ENCODE measurements at places on chromosomes 2 and 18.

DNA sequence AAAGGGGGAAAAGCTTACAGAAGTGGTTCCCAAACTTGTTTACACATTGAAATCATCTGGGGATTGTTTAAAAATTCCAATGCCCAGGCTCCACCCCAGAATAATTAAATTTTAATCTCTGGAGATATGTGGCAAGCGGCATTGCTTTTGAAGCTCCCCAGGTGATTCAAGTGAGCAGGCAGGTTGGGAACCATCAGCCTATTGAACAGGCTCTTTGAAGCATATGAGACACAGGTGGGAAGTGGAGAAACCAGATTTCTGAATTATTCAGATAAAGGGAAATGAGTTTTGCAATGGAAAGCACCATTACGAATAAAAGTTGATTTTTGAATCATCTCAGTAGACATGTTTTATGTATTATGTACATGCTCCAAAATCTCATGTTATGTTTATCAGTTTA lies 57.6 kb upstream of the NOSTRIN start:
- no peaks in the 10 kb centered on the region for H3K4me1 ChIP-seq
- H3K27ac ChIP-seq: no peak overlapping the region
- H3K4me3 ChIP-seq: no peak overlapping the region
- no peak for DNase-seq
- H3K36me3 ChIP-seq: no peaks in the 10 kb centered on the region

DNA sequence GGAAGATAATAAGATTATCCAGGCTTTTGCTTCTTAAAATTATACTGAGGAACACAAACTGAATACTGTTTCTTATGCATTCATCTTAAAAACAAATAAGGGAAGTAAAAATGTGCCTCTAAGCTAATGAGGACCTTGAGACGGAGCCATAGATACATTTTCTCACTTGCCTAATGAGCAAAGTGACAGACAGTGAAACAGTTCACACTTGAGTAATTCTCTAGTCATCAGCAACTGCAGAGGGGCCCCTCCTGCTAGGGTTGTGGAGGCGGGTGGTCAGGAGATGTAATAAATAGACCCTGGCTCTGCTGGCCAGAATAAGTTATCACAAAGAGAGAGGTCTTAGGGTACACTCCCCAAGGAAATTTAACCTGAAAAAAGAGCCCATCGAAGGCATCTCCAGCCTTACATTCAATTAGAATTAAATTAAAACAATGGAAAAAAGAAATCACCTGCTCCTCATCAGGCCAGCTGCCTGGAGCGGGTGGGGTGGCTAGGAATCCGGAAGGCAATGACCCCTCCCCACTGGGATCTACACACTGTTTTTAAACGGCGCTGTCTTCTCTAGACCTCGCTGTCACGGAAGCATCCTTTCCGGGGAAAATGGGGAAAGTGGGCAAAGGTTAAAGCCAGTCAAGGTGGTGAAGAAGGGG lies 32.6 kb upstream of the INSIG2 start:
- DNase-seq: no peak
- peaks cover 3% of the 10 kb centered on the region for H3K4me1 ChIP-seq
- H3K27me3 ChIP-seq: no peaks in the 10 kb centered on the region

- no peak overlapping the region for H3K27ac ChIP-seq
- no peaks in the 10 kb centered on the region for H3K27me3 ChIP-seq
- no peaks in the 10 kb centered on the region for H3K36me3 ChIP-seq
These were observed 13.6 kb downstream of the FRZB start for GRCh38 chr2:182852801-182853200.

DNA sequence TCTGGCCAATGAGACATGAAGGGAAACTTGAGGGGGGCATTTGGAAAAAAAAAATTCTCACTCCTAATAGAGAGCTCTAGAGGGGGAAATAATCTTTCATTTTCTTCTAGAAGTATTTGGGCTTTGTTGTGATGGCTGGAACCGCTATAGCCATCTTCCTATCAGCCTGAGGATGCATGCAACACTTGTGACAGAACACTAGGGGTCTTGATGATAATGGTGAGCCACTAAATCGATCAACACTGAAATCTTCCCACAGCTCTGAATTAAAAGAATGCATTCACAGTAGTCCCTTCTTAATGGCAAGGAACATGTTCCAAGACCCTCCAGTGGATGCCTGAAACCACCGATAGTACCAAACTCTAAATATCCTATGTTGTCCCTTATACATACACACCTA lies 325.3 kb downstream of the LNPK start:
- H3K27ac ChIP-seq: no peak overlapping the region
- no peak overlapping the region for H3K4me3 ChIP-seq
- no peaks in the 10 kb centered on the region for H3K27me3 ChIP-seq
- no peaks in the 10 kb centered on the region for H3K36me3 ChIP-seq

DNA sequence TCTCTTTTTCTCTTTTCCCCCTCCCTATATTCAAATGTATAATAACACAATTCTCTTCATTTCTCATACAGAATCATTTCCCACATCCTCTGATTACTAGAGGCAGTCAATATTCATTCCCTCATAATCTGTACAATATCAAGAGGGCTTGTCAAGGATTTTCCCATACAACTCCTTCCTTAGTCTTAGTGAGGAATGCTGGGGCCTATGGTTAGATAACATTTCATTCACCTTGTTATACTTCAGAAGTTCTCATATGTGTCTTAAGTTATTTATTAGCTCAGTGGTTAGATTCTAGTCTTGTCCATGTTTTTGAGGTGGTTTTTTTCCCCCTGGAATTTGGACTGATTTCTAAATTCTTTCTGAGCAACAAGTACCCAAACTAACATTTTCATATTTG lies 289.5 kb downstream of the PDE11A start:
- no peaks in the 10 kb centered on the region for H3K4me1 ChIP-seq
- no peak overlapping the region for H3K27ac ChIP-seq
- no peaks in the 10 kb centered on the region for H3K27me3 ChIP-seq
- no peaks in the 10 kb centered on the region for H3K36me3 ChIP-seq

DNA sequence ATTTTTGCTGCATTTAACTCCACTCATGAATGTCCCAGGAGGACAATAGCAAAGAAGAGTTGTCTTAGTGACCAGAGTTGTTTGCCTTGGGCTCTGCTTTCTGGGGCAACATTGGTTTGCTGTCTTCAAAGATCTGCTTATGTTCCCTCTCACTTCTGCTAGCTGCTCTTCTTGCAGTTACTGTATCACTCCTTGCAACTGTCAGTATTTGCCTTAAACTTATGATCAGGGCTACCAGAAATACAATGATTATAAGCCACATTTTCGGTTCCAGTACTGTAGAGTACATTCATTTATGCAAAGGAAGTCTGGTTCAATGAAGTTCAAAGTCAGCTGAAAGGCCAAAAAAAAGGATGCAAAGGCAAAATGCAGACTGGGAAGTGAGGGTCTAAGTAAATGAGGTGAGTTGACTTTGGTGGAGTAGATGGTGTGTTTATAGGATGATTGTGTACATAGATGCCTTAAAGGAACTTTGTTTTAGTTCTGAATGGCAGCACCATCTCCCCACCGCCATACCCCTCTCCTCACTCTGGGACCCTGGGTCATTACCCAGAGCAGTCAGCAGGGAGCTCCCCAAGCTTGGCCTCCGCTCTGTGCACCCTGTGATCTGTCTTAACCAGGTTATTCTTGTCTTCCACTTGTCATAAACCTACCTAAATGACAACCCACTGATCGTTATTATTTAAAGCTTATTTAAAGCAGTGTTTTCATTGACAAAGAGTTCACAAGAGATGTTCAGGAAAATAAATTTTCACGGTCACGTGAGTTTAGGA lies 236.0 kb downstream of the DOK6 start:
- no peaks in the 10 kb centered on the region for H3K36me3 ChIP-seq
- no peak overlapping the region for H3K4me3 ChIP-seq
- H3K27ac ChIP-seq: no peak overlapping the region
- peak; percentile 40 for DNase-seq

DNA sequence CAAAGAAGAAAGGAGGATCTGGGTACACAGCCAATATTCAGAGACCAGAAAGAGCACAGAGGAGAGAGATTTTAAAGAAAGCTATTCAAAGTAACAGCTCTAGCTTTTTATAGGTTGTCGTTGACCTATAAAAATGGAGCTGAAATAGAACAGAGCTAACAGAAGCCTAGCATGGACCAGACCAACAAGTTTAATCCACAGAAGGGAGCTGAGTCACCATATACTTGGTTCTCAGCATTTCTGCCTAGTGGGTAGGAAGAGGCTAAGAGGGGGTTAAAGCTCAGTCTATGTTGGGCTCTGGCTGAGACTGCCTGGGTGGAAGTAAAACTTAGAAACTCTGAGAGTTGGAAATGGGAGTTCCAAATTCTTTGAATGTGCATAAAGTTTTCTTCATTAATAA lies 678.0 kb upstream of the CDH2 start:
- H3K36me3 ChIP-seq: no peaks in the 10 kb centered on the region
- peaks cover 17% of the 10 kb centered on the region for H3K4me1 ChIP-seq
- H3K4me3 ChIP-seq: no peak overlapping the region
- H3K27me3 ChIP-seq: no peaks in the 10 kb centered on the region
- DNase-seq: peak; percentile 33

DNA sequence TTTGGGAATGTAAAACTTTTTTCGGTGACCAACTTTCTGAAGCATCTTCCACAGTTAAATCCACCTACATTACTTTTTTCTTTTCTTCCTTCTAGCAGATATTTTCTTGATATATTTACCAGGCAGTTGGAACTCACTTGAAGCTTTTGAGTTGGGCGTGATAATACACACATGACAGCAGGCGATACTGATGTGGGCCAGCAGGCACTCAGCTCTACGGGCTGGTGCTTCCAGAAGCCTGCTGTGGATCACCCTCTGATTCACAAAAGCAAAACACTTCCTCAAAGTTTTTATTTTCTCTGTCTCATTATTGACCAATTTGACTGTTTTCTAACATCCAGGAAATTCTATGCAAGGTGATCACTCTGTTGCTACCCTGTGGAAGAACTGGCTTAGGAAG lies 22.9 kb downstream of the GRHL1 start:
- H3K4me3 ChIP-seq: no peak overlapping the region
- no peaks in the 10 kb centered on the region for H3K36me3 ChIP-seq
- H3K4me1 ChIP-seq: no peaks in the 10 kb centered on the region

- no peak overlapping the region for H3K27ac ChIP-seq
- H3K27me3 ChIP-seq: no peaks in the 10 kb centered on the region
- DNase-seq: no peak
- H3K4me1 ChIP-seq: no peaks in the 10 kb centered on the region
- no peak overlapping the region for H3K4me3 ChIP-seq
These were observed 99.6 kb upstream of the DNMT3A start for GRCh38 chr2:25441353-25441752.

- H3K4me3 ChIP-seq: no peak overlapping the region
- H3K27me3 ChIP-seq: no peaks in the 10 kb centered on the region
- peak overlapping the region; percentile 37 for H3K27ac ChIP-seq
- no peak for DNase-seq
- H3K4me1 ChIP-seq: peaks cover 31% of the 10 kb centered on the region
- H3K36me3 ChIP-seq: no peaks in the 10 kb centered on the region
These were observed 13.6 kb downstream of the HOXD3 start for GRCh38 chr2:176170602-176171305.

DNA sequence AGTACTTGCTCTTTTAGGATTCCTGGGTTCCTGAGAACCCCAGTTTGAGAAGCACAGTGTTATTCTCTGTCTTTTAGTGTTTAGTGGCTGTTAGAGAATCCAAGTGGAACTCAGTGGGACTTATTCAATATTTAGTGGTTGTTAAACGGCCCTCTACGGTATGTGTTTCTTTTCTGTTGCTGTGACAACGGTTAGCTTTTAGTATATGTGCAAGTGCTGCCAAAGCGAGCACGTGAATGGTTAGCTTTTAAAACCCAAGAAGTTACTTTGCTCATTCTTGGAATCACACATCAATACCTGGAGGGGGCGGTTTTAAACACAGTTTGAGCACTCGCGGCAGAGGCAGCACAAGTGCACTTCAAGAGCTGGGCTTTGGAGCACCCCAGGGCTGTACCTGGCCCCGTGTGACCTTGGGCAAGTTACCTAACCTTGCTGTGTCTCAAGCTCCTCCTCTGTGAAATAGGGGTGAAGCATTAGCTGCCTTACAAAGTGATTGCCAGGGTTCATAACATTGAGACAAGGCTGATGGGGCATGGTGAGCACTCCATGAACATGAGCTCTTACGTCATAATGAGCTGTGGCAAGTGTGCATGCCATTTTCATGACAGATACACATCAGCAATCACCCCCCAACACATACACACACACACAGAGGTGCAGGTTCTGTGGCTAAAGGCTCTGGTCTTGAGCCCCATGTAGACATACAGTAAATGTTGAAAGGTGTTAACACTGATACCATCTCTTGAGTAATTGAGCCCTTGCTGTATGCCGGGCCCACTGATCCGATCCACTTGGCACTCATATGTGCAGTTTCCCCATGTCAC lies 234.1 kb downstream of the ALPK2 start:
- DNase-seq: no peak
- no peak overlapping the region for H3K27ac ChIP-seq
- no peaks in the 10 kb centered on the region for H3K27me3 ChIP-seq
- no peaks in the 10 kb centered on the region for H3K4me1 ChIP-seq

DNA sequence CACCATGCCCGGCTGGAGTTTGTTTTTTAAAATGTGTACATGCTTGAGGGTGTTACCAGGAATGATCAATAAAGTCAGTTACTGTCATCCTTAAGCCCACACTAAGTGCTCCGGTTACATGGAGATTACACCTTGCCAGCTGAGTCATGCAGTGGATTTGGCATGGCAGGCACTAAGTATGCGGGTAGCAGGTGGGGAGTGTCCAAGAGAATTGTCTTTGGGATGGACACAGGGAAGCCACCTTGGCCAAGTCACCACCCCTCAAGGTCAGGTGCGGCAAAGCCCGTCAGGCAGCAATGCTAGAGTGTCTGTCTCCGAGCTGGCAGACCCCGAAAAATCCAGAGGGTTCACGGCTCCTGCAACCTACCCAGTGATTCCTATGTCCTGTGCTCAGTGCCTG lies 54.8 kb downstream of the GBX2 start:
- no peak for DNase-seq
- H3K27me3 ChIP-seq: no peaks in the 10 kb centered on the region
- no peaks in the 10 kb centered on the region for H3K36me3 ChIP-seq
- no peak overlapping the region for H3K4me3 ChIP-seq
- H3K4me1 ChIP-seq: no peaks in the 10 kb centered on the region

DNA sequence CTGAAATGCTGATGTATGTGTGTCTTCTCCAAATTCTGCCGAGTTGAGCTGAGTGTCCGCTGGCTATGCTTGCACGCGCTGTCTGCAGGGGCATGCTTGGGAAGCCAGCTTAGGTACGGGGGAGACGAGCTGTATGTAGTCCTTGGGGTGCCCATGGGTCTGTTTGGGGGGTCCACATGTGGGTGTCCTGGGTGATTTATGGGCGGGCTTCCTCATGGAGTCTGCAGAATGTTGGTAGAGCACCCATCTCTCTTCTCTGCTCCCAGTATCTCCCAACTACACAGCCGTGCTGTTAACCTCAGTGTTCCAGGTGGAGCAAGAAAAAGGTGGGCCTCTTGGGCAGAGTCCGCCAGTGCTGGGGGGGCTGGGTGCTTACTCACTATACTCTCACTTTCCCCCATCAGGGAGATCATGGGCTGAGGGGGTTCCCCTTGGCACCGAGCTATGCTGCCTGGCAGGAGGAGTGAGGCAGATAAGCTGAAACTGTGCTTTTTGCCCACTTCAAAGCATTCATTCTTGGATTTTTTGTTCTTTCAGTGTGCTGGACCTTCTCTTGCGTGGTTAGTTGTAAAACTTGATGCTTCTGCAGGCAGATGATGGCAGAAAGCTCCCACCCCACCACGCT lies 128.2 kb upstream of the ALKAL2 start:
- no peak for DNase-seq
- no peaks in the 10 kb centered on the region for H3K36me3 ChIP-seq
- no peak overlapping the region for H3K4me3 ChIP-seq
- no peaks in the 10 kb centered on the region for H3K27me3 ChIP-seq
- no peaks in the 10 kb centered on the region for H3K4me1 ChIP-seq
- H3K27ac ChIP-seq: no peak overlapping the region
